ENCODE measurements at places on chromosomes 11 and 22.
A peak's percentile ranks its signal among the peaks of the same experiment; 100 is the strongest.

DNA sequence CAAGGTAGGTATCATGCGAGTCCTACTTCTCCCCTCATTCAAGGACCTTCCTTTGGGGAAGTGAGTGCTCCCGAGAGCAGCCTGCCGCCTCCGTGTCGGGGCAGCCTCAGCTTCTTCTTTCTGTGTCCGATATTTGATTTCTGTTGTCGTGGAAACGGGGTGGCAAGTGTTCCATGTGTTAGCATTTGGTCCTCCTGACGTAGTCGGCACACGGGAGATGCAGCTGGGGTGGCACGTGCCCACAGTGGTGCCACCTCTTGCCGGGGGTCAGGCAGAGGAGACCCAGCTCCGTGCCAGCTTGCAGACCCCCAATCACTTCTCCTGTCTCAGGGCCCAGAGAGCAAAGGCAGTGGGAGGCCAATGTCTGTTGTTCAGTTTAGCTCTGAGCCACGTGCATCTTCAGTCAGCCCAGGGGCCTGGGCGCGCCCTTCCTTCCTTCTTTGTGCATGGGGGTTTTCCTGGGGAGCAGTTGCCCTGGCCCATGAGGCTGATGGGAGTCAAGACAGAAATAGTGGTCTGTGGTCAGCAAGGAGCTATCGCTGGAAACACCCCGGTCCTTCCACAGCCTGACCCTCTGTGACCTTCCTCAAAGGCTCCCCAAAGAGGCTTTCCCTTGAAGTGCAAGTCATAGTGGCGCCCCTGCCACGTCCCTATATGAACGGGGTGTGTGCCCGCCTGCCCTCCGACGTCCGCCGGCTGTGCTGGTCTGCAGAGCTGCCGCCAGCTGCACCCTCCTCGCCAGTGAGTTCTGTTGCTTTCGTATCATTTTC lies 44.5 kb downstream of the PARVB start:
- DNase-seq = no peak

- DNase-seq = peak; percentile 35
Measured at GRCh38 chr11:47394322-47395222, 13.8 kb upstream of the SLC39A13 start.

- no peak for DNase-seq
Measured at GRCh38 chr11:88474655-88475054, 137.1 kb upstream of the CTSC start.

DNA sequence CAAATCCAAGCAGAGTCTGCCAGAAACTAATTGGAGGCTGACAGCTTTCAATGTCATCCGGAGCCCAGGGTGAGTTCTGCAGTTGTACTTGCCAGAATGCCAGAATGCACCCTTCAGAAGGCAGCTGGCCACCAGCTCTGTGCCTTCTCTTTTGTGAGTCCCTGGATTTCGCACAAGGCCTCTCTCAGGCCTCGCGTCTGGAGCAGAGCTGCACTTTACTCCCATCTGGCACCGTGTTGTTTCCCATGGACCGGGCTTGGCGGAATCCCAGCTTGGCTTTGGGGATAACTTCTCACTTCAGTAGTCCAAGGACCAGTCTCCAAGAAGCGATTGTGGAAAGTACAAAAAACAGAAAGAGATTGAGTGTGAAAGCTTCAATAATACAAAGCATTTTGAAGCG lies 451.3 kb upstream of the KIRREL3 start:
- DNase-seq = no peak

GRCh38 chr11:65501186-65501471 lies 2.3 kb downstream of the MALAT1 start:
- DNase-seq = no peak

DNA sequence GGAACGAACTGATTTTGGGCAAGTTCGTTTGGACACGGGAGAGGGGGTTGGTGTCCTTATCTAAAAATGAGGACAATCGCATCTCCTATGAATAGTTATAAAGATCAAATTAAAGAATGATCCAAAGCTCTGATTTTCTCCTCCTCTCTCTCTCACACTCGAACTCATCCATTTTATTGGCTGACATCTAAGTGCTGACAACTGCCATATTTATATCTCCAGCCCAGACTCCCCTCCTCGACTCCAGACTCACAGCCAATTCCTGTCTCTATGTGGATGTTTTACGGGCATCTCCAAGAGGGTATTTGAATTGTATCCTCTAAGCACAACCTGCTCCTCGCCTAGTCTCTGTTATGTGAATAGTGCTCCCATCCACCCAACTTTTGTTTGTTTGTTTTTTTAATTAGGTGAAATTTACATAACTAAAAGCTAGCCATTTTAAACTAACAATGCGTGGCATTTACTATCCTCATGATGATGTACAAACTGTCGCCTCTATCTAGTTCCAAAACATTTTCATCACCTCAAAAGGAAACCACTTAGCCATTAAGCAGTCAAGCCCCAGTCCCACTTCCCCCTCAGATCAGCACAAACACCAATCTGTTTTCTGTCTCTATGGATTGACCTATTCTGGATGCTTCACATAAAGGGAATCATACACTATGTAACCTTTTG lies 4.0 kb downstream of the SYN3 start:
- DNase-seq = no peak

GRCh38 chr11:108122166-108122628 lies 830 bp downstream of the ACAT1 start:
- DNase-seq = peak; percentile 36

DNA sequence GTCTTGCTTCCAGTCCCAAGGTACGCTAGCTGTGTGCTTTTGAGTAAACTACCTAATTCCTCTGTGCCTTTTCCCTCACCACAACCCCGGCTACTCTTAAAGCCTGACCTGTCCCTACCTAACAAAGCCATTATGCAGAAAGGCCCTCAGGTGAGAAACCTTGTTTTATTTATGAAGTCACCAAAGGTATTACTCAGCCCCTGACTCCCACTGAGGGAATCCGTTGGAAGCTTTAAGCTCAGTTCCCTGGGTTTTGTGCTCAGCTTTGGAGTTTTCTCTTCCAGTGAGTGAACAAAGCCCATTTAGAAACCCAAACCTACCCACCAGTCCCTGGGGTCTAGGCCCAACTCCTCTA lies 90.9 kb downstream of the APIP start:
- no peak for DNase-seq

All from fibroblast of skin of back (primary cell).